NCI-H748 treated with DMSO at 0.1 percent for 48 hours (cell line): ENCODE measurements at places on chromosomes 1 and 21.

DNA sequence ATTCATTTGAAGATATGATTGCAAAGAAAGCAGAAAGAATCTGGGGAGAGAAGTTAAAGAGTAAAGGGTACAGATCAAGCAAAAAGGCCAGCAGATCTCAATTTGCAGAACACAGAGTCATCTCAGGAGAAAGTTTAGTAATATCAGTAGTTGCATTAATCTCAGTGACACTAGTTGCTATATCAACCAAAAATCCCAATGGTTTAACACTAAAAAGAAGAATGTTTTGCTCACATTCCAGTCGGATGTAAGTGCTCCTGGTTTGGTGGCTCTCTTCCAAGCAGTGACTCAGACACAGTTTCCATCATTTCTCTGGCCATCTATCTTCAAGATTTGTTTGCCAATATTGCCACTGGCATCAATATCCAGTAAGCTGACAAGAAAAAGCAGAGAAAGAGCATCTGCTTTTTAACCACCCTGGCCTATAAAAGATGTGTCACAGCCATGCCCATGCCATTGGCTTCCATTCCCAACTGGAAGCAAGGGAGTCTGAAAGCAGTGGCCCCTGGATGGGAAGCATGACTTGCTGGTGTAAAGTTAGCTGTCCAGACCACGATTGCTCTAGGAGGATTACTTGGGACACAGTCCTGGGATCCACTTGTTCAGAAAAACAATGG lies 45.5 kb upstream of the AIM2 start:
- no peak for DNase-seq

DNA sequence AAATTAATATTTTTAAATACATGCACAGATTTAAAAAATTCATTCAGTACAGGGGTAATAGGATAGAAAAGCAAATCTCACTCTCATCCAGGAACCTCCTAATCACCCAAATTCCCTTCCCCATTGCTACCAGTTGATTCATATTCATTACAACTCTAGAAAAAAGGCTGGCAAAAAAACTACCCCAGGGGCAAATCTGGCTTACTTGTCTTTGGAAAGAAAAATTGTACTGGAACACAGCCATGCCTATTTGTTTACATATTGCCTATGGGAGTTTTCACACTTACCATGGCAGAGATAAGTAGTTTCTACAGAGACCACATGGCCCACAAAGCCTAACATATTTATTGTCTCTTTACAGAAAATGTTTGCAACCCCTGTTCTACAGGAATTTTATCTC lies 8.9 kb upstream of the RBM34 start:
- DNase-seq, result no peak

- no peak for DNase-seq
Observed at GRCh38 chr1:178784131-178784536, 59.1 kb downstream of the RALGPS2 start.

- DNase-seq, result no peak
Observed at GRCh38 chr1:43043695-43044094, 85.0 kb upstream of the SLC2A1 start.

- DNase-seq, result no peak
Observed at GRCh38 chr1:47859092-47859743, 138.0 kb downstream of the TRABD2B start.

- no peak for DNase-seq
Observed at GRCh38 chr1:184390889-184391288, 4.1 kb downstream of the C1orf21 start.

DNA sequence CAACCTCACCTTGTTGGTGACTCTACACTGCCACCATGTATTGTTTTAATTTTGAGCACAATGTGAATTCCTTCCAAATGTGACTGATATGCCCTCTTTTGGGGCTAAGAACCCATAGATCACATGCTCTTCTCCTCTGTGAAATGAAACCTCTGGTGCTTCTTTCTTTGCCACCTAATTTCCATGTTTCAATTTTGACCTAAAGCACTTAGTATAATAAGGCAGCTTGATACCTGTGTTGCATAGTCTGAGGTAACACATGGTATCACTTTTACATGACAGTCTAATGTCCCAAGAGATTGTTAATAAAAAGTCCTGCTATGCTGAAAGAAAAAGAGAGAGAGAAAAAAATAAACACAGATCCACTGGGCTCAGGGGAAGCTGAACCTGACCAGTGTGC lies 24.2 kb downstream of the CLEC20A start:
- no peak for DNase-seq

DNA sequence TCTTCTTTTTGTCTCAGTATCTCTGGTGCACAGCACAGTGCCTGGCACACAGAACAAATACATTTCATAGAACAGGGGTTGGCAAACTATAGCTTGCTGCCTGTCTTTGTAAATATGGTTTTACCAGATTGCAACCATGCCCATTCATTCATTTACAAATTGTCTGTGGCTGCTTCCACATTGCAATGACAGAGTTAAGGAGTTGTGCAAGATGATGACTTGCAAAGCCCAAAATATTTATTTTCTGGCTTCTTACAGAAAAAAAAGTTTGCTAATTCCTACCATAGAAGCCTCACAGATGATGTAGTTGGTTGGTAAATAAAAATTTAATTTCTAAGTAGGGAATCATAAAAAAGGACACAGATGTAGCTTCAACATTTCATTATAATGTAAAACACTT lies 11.2 kb upstream of the HMGB4 start:
- DNase-seq, result no peak

GRCh38 chr1:223504741-223505140 lies 111.5 kb downstream of the CCDC185 start:
- no peak for DNase-seq

DNA sequence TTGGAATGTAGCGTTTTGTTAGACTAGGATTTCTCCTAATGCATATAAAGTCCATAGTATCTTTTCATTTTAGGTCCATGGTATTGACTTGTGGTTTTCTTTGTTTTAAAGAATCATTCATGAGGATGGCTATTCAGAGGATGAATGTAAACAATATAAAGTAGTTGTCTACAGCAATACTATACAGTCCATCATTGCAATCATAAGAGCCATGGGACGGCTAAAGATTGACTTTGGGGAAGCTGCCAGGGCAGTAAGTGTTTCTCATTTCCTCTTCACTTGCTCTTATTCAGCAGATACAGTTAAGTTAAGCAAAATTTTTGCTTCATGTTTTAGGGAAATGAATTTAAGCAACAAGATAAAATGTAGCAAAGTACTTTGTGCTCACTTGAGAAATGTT lies 25.4 kb downstream of the GNAI3 start:
- DNase-seq, result no peak

- no peak for DNase-seq
Observed at GRCh38 chr1:119080586-119080985, 59.9 kb downstream of the WARS2 start.

DNA sequence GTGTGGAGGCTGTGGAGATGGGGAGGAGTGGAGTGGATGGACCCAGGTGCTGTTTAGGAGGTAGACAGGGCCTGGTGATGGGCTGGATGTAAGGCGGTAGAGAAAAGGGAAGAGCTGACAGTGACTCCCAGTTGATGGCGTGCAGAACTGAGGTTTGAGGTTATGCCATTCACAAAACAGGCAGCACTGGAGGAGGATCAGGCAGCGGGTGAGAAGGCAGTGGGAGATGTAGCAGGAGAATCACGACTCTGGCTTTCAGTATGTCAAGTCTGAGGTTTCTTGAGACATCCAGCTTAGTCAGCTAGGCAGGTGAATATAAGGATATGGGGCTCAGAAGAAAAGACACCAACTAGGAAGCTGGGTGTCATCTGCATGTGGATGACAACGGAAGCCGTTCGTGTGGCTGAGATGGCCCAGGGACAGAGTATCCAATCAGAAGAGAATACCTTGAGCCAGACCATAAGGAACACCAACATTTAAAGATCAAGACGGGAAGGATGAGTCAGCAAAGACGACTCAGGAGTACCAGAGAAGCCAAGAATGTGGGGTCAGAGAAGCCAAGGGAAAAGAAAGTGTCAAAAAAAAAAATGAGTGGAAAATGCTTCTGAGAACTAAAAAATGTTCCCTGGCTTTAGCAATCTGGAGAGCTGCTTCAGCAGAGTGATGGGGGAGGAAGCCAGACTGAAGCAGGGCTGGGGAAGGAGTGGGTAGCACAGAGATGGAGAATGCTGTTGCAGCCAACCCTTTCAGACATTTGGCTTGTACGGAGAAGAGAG lies 15.2 kb downstream of the LRRN2 start:
- no peak for DNase-seq

DNA sequence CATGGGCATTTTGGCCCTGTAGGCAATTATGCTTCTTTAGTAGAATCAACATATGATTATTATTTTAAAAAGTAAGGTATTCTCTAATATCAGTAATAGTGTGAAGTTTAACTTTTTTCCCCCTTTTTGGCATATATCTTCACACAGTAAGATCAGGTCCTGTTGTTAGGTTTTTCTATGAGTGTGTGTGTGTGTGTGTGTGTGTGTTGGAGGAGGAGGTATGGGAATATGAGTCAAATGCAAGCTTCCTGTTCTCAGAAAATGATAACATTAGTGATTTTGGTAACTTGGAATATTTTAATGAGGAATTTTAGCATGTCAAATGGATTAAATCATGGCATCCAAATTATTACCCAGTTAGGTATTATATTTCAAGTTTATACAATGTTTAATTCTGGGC lies 65.8 kb upstream of the BCL10 start:
- no peak for DNase-seq

DNA sequence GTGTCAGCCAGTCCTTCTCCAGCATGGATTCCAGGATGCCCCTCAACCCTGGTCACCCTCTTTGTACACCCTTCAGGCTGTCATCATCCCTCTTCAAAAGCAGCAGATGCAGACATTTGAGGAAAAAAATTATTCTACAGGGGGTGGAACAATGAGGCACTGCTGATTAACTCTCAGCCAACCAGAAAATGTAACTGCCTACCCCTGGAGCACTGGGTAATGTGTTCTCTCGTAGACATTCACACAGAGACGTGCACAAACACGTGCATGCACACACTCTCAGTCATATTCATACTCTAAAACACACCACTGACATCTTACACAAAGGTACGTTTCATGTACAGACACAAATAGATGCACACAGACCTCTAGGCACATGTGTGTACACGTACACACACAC lies 175.4 kb downstream of the TRABD2B start:
- DNase-seq, result no peak

GRCh38 chr1:177862916-177863315 lies 106.9 kb downstream of the SEC16B start:
- DNase-seq, result no peak

- no peak for DNase-seq
Observed at GRCh38 chr1:245953876-245954660, 553.0 kb downstream of the SMYD3 start.

- no peak for DNase-seq
Observed at GRCh38 chr1:148383966-148384365, 99.1 kb downstream of the PPIAL4G start.

GRCh38 chr1:89906088-89906487 lies 85.3 kb downstream of the LRRC8D start:
- no peak for DNase-seq

DNA sequence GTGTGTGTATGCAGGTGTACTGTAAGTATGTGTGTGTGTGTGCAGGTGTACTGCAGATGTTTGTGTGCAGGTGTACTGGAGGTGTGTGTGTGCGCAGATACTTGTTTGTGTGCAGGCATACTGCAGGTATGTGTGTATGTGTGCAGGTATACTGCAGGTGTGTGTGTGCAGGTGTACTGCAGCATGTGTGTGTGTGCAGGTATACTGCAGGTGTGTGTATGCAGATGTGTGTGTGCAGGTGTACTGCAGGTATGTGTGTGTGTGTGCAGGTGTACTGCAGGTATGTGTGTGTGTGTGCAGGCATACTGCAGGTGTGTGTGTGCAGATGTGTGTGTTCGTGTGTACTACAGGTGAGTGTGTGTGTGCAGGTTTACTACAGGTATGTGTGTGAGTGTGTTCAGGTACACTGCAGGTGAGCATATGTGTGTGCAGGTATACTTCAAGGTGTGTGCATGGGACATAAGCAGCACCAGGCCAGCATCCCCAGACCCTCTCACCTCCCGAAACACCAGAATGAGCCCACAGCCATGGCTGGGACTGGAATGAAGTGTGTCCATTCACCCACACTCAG lies 97.5 kb downstream of the DMRTB1 start:
- no peak for DNase-seq

- no peak for DNase-seq
Observed at GRCh38 chr1:17119773-17120480, 676 bp upstream of the PADI2 start.

- no peak for DNase-seq
Observed at GRCh38 chr1:246161626-246162025, 345.5 kb downstream of the SMYD3 start.

GRCh38 chr1:163664671-163665335 lies 343.0 kb downstream of the NUF2 start:
- DNase-seq, result no peak

- no peak for DNase-seq
Observed at GRCh38 chr1:24535021-24535424, 20.9 kb upstream of the NCMAP start.

GRCh38 chr1:15761366-15762128 lies 3.0 kb downstream of the FBLIM1 start:
- no peak for DNase-seq

GRCh38 chr1:10210841-10211804 lies 753 bp downstream of the KIF1B start:
- no peak for DNase-seq

GRCh38 chr1:21537932-21538630 lies 28.9 kb downstream of the ALPL start:
- no peak for DNase-seq

DNA sequence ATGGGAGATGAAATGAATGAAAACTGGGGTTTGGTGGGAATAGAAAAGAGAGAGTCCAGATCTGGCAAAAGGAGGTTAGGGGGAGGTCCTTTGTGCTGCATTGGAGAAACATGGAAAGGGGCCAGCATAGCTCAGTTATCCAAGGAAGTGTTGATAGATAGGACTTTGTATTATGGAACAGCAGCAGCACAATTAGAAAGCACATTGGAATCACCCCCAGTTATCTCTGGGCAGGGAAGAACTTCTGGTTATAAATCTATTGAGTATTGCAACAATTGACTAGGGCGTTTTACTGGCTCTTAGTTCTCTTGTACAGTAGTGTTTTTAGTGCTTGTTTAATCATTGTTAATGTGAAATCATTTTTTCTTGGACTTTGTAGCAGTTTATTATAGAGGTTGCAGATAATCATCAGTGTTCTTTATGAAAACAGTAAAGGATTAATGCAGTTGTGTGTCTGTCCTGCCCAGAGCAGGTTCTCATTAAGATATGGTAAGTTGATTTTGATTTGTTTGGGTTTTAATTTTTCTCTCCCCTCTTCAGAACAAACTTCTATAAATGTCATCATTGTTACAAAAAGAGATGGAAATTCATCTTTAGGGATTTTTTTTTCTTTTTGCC lies 76.6 kb downstream of the NR5A2 start:
- DNase-seq, result no peak

GRCh38 chr1:153629971-153630370 lies 1.7 kb downstream of the S100A1 start:
- no peak for DNase-seq

DNA sequence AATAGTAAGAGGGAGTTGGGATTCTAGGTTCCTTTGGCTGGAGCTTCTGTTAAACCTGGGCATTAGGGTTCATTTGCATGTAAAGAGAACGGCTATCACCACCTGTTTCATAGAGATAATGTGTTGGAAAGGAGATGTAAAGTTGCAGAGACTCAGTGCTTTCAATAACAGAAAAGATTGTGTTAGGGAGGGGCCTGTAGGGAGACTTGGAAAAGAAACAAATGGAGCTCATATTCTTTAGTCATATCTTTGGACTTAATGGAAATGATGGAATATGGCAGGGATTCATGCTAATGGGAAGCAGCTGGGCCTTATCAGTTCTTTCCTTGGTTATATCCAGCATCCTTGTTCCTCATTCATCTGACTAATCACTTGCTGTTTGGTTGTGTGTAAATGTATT lies 144.9 kb downstream of the CD247 start:
- no peak for DNase-seq

- no peak for DNase-seq
Observed at GRCh38 chr1:7335224-7335879, 435.7 kb upstream of the VAMP3 start.
